ENCODE measurements at places on chromosomes 13 and 19.

DNA sequence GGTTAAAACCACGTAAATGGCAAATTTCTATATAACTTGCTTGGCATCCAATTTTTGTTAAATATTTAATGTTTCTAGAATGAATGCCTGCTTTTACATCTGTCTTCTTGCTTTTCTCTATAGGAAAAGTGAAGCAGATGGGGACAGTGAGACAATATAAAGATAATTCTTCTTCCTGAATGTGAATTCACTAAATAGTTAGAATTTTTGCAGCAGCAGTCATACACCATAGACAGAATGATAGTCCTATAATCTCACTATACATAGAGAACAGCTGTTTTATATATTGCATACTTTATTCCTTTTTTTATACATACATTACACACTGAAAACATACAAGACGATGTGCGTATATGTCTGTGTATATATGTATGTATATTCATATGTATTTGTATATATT is 1127.3 kb downstream of the PCDH9 start:
- DNase-seq = no peak

GRCh38 chr13:70338609-70339008 is 230.4 kb upstream of the KLHL1 start:
- DNase-seq = no peak

GRCh38 chr19:17722655-17723240 is 3.5 kb downstream of the MAP1S start:
- DNase-seq = no peak

DNA sequence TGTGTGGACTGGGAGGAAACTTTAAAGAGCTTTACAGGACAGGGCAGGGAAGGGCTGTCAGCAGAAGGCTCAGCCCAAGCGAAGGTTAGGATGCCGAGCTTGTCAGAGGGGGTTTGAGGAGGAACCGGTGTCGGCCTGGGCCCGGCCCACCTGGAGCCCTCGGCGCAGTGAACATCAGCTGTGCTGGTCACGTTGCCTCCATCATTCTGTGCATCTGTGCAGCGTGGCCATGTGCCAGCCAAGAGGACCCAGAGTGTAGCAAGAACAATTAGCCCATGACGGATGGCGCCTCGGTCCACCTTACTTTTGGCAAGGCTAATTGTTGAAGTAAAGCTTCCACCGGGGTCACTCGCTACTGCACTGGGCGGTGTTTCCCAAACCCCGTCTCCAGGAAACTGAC is 161.4 kb downstream of the PTPRS start:
- no peak for DNase-seq

- DNase-seq = no peak
These were observed 23.0 kb downstream of the PIN1 start for GRCh38 chr19:9857920-9858746.

Data from ELF-1 (cell line).